Stimulated activated CD4-positive, alpha-beta T cell treated with anti-CD3 and anti-CD28 coated beads, Interleukin-4, amount 100 ng/mL, for 4 hours (primary cell): ENCODE measurements at places on chromosomes 13 and 19.

DNA sequence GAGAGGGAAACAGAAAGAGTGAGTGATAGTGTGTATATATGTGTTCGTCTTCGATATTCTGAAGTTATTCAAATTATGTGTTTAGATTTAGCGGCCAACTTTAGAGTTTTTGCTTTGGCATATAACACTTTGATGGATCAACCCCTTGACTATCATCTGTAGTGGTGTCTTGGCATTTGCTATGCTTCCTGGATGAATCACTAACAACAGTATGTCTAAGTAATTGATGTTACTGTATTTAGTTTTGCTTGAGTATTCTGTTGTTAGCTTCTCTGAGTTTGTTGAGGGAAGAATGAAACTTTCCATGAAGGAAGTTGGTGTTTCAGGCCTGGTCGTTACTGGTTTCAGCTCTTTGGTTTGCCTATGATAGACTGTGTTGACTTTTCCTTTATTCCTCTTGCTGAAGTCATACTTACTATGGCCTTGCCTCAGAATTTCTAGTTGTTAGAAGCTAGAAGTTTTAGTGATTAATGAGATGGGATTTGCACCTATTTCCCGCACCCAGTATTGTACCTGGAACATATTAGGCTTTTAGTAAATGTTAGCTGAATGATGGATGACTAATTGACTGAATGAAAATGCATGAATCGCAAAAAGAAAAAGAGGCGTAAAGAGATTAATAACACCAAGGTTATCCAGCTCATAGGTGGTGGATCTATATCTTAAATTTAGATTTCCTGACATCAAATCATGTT lies 20.7 kb downstream of the NDFIP2 start:
- no peak for DNase-seq

GRCh38 chr19:19372656-19373416 lies 32.6 kb upstream of the GATAD2A start:
- DNase-seq: peak; percentile 15

DNA sequence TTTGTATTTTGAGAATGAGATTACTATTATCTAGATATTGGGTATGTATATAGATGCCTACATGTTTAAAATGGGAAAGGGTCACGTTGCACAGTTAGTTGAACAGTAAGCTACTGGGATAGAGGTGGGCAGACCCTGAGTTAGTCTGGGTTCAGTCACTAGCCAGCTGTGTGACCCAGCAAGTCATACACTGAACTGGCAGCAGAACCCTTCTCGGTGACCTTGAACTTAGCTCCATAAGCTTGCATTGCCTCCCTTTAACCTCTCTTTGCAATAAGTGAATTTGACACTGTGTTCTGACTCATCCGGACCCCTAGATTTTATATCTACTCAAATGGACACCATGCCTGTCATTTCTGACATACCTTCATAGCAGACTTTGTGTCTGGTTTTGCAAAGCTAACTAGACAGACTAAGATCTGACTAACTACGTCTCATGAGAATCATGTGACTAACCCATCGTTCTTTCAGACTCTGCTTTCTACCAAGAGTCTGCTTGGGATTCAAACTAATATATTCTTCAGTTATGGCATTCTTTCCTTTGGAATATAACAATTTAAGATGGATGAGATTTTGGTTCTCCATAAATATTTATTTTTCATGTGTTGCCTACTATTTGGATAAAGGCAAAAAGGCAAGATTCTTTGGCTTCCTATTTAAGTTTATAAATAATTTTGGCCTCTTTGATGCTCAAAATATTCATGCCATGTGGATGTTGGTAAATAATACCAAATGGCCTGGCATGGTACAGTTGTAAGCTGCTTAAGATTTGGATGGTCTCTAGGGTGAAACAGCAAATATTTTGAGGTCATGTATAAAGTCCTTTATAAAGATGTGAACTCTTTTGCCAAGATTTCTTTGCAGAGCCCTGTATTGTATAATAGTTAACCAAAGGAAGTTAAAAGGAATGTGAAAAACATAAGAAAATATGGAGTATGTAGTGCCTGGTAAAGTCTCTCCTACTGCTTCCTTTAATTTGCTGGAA lies 159.3 kb downstream of the ITGBL1 start:
- DNase-seq: no peak

DNA sequence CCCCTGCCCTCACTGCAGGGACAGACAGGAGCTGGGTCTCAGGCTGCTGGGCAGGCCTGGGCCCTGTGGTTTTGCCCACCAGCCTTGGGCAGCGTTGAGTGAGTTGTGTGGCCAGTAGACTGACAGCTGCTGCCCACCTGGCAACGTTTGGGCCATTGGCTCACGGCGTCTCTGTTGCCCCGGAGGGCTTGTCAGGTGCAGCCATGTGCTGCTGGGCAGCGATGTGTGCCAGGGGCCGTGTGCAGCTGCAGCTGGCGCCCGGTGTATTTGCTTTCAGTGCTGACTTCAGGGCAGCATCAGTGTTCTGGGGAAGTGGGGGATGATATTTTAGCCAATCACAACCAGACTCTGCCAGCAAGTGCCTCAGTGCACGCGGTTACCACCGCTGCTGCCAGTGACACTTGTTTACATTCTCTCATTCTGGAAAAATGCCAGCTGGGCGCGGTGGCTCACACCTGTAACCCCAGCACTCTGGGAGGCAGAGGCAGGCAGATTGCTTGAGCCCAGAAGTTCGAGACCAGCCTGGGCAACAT lies 10.6 kb downstream of the FZR1 start:
- DNase-seq: no peak

GRCh38 chr19:32068793-32069192 lies 276.6 kb upstream of the ZNF507 start:
- no peak for DNase-seq

DNA sequence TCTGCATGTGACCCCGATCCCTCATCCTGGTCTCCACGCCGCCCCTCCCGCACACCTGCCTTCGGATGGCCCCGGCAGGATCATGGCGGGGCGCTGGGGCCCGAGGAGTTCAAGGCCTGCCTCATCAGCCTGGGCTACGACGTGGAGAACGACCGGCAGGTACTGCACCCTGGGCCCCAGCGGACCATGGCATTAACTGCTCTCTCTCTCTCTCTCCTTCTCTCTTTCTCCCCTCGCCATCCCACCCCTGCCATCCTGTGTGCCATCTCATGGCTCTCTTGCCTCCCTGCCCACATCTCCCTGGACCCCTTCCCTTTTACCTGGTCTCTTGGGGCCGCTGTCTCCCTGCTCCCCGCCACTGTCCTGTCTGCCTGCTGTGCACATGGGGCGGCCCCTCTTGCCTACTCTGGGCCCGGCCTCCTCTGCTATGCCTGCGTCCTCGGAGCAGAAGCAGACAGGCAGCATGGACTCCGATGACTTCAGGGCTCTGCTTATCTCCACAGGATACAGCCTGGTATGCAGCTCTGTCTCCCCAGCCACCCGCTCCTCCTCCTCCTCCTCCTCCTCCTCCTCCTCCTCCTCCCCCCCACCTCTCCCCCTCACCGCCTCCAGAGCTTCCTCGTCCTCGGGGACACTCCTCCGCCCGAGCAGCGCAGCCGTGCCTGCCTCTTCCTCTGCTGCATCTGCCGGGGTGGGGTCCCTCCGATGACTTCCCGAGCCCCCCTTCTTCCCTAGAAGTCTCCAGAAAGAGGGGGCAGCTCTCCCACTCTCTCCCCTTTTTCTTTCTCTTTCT lies 16.2 kb downstream of the CAPN12 start:
- no peak for DNase-seq

DNA sequence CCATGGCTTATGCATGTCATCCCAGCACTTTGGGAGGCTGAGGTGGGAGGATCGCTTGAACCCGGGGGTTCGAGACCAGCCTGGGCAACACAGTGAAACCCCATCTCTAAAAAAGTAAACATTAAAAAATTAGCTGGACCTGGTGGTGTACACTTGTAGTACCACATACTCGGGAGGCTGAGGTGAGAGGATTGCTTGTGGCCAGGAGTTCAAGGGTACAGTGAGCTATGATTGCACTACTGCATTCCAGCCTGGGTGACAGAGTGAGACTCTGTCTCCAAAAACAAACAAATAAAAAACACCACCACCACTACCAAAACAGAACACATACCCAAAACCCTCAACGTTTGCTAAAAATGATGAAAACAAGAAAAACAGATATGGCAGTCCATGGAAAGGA lies 15.9 kb downstream of the FBXO17 start:
- DNase-seq: no peak

- DNase-seq: no peak
Measured at GRCh38 chr13:44432650-44433049, 59.0 kb downstream of the SERP2 start.

DNA sequence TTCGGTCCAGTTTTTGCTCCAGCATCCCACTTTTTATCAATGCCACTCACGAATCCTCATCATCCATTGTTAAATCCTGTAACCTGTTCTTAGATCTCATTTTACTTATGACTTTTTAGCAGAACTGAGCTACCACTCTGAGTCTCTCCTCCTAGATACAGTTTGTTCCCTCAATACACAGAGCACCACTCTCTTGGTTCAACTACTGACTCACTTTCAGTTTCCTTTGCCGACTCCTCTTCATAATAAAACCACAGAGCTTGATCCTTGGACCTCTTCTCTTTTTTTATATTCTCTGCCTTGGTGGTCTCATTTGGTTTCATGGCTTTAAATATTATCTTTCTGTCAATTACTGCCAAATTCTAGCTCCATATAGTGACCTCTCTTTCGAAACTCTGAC lies 150.3 kb downstream of the SLITRK5 start:
- no peak for DNase-seq

DNA sequence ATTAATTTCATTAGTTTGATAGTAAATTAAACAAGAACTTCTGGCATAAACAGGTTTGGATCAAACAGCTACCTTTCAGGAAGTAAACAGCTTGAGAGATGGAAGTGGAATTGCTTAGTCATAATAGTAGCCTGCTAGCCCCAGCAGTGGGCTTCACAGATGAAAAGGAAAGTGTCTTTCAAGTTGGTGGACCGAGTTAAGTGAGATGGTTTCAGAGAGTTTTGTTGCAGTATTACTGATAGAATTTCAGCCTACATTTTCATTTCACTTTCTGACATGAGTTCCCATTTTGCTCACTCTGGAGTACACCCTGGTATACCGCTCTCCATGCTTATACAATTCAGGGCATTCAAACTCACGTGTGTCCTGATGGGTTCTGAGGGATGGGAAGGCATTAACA lies 2.0 kb upstream of the PTOV1 start:
- DNase-seq: no peak

DNA sequence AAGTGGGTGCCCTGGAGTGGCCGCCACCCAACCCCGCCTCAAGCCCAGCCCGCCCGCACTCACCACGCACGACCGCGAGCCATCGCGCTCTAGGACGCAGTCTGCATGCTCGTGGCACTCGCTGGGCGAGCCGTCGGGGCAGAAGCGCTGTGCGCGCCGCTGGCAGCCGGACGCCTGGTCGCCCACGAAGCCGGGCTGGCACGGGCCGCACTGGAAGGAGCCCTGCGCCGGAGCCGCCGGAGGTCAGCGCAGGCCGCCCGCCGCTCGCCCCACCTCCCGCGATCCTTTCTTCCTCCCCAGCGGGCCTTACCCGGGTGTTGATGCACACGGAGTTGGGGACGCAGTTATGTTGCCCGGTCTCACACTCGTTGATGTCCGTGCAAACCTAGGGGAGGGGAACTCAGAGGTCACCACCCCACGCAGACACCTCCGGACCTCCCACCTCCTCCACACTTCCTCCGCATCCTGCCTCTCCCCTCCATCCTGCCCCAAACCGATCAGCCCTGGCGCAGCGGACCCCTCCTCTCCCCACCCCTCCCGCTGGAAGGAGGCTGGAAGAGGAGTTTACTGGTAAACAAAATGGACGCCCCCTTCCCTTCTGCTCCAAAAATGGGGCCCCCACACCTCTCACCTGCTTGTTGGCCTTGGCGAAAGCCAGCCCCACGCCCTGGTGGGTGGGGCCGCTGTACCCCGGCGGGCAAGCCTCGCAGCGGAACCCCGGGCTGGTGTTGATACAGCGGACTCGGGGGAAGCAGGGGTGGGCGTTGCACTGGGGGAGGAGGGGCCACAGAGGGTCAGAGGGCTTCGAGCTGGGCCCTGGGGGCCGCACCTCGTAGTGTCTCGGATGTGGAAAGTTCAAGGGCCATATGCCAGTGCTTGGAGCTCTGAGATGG lies 2.3 kb downstream of the COMP start:
- no peak for DNase-seq

DNA sequence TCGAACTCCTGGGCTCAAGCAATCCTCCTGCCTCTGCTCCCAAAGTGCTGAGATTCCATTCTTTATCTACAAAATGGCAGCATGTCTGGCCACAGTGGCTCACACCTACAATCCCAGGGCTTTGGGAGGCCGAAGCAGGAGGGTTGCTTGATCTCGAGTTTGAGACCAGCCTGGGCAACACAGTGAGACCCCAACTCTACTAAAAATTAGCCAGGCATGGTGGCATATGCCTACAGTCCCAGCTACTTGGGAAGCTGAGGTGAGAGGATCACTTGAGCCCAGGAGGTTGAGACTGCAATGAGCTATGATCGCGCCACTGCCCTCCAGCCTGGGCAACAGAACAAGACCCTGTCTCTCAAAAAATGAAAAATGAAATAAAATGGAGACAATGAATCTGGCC lies 6.1 kb downstream of the NAPA start:
- DNase-seq: no peak

DNA sequence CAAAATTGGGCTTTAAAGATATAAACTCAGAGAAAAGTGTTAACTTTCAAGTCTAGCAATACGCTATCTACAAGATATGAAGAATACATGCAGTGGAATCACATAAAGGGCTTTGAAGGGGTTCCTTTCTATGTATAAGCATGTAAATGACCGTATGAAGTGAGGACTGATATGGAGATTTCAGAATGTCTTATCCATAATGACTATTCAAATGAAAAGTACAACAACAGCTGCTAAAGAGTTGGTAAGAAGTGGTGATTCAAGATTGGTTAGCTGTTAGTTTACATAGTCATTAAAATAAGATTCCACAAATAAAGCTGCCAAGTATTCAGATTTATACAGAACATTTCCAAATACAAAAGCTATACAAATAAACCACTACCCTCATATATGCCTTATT lies 153.4 kb upstream of the STARD13 start:
- no peak for DNase-seq

- no peak for DNase-seq
Measured at GRCh38 chr19:6861683-6862286, 25.6 kb upstream of the ADGRE1 start.

DNA sequence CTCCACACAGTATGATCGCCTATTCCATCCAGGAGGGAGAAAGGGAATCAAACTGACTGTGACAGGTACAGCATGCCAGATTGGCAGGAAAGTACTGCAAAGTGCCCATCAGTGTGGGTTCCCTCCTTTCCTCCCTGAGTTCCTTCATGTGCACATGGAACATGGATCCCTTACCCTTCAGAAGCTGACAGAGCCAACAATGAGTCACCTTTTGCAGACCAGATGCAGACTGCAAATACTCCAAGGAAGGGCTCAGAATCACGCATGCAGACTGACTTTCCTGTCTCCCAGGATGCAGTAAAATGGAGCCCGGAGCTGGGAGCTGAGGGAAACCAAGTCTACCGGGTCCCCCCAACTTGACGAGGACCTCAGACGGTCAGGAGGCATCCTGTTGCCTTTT lies 41.8 kb downstream of the SACS start:
- no peak for DNase-seq
